ENCODE measurements at places on chromosomes 7 and 10.

DNA sequence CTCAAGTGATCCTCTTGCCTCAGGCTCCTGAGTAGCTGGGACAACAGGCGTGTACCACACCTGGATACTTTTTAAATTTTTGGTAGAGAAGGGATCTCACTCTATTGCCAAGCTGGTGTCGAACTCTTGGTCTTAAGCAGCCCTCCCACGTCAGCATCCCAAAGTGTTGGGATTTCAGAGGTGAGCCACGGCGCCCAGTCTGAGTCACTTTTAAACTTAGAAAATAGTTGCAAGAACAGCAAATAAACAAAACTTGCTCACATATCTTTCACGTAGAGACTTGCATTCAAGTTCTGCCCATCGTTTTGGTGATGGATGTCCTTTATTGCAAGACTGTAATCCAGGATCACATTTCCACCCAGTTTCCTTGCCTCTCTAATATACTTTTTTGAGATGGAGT is 16.6 kb downstream of the GTF2I start:
- no peak for DNase-seq

GRCh38 chr7:150326657-150327268 is 3.4 kb upstream of the ACTR3C start:
- no peak for DNase-seq

- no peak for DNase-seq
Observed at GRCh38 chr10:88226071-88226659, 357.0 kb downstream of the RNLS start.

GRCh38 chr10:121064491-121064890 is 213.3 kb downstream of the WDR11 start:
- no peak for DNase-seq

GRCh38 chr10:33715303-33715975 is 381.0 kb upstream of the NRP1 start:
- DNase-seq, result no peak

DNA sequence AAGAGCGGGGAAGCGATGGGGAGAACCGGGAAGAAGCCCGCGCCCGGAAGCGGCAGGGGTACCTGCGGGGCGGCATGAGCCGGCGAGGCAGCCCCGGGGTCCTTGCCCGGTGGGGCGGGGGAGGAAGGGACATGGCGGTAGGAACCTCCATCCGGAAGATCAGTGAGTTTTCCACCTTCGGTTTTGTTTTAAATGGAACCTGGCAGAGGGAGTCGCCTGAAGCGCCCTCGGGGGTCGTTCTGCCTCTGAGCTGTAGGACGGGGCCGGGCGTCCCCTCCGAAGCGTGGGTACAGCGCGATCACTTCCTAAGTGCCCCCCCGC is 471 bp downstream of the PFKP start:
- DNase-seq, result peak; percentile 38

DNA sequence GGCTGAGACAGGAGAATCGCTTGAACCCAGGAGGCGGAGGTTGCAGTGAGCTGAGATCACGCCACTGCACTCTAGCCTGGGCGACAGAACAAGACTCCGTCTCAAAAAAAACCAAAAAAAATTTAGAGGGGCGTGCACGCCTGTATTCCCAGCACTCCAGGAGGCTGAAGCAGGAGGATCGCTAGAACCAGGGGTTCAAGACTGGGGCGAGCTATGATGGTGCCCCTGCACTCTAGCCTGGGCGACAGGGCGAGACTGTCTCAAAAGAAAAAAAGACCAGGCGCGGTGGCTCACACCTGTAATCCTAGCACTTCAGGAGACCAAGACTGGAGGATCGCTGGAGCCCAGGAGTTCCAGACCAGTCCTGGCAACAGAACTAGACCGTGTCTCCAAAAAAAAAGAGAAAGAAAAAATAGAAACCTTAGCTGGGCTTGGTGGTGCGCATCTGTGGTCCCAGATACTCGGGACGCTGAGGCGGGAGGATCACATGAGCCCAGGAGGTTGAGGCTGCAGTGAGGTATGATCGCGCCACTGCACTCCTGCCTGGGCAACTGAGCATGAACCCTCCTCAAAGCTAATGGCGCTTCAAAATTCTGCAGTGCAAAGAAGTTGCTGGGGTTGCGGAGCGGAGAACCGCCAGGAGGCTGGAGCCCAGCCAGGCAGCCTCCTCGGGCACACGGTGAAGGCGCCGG is 382 bp upstream of the MBLAC1 start:
- DNase-seq, result no peak

- DNase-seq, result peak; percentile 42
Observed at GRCh38 chr7:107167483-107168232, 1.1 kb upstream of the HBP1 start.

GRCh38 chr10:114282526-114282925 is 43.5 kb downstream of the VWA2 start:
- DNase-seq, result no peak

- DNase-seq, result peak; percentile 63
Observed at GRCh38 chr7:128940494-128941322, 3.0 kb downstream of the IRF5 start.

GRCh38 chr7:100573691-100574361 is at the start of gene SAP25:
Gene SAP25 (minus strand): TSS chr7:100573900. CDS start chr7:100573742, 158 bp downstream.
- DNase-seq, result peak; percentile 70

- DNase-seq, result no peak
Observed at GRCh38 chr10:15118615-15119014, 21.5 kb downstream of the RPP38 start.

- peak; percentile 32 for DNase-seq
Observed at GRCh38 chr7:100890653-100891567, 1.4 kb upstream of the UFSP1 start.

DNA sequence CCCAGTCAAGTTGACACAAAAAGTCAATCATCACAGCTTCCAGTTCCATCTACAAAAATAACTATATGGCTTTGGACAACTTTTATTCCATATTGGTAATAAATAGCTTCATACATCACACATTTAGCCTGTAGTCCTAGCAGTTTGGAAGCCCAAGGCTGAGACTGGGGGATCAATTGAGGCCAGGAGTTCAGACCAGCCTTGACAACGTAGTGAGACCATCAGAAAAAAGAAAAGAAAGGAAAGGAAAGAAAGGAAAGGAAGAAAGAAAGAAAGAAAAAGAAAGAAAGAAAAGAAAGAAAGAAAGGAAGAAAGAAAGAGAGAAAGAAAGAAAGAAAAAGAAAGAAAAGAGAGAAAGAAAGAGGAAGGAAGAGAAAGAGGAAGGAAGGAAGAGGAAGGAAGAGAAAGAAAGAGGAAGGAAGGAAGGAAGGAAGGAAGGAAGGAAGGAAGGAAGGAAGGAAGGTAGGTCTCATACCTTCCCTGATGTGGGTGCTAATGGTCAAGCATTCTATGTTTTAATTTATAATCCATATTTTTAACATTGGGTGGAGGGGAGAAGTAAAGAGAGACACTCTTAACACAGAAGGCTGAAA is 37.8 kb downstream of the CAV1 start:
- no peak for DNase-seq

GRCh38 chr10:50381642-50382041 is 130.3 kb upstream of the ASAH2 start:
- no peak for DNase-seq

- DNase-seq, result no peak
Observed at GRCh38 chr10:32988604-32989003, 30.6 kb upstream of the ITGB1 start.

GRCh38 chr7:150332852-150333635 is 8.4 kb downstream of the RARRES2 start:
- no peak for DNase-seq

DNA sequence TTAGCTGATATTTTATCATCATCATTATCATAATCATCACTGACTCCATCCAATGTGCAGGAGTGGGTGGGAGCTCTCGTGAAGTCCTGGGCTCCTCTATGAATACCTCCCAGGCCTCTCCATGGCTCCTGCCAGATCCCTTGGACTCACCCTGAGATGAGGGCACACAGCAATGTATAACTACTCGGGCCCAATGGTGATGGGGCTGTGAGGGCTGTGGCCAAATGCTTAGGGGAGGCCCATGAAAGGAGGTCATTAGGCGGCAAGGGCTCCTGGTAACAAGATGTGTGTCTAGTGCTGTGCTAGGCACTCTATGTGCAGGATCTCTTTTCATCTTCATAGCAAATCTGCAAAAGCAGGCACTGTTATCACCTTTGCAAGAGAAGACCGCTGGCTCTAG is 270.9 kb downstream of the GLRX3 start:
- DNase-seq, result no peak

GRCh38 chr10:113524120-113524519 is 28.7 kb upstream of the HABP2 start:
- peak; percentile 64 for DNase-seq

DNA sequence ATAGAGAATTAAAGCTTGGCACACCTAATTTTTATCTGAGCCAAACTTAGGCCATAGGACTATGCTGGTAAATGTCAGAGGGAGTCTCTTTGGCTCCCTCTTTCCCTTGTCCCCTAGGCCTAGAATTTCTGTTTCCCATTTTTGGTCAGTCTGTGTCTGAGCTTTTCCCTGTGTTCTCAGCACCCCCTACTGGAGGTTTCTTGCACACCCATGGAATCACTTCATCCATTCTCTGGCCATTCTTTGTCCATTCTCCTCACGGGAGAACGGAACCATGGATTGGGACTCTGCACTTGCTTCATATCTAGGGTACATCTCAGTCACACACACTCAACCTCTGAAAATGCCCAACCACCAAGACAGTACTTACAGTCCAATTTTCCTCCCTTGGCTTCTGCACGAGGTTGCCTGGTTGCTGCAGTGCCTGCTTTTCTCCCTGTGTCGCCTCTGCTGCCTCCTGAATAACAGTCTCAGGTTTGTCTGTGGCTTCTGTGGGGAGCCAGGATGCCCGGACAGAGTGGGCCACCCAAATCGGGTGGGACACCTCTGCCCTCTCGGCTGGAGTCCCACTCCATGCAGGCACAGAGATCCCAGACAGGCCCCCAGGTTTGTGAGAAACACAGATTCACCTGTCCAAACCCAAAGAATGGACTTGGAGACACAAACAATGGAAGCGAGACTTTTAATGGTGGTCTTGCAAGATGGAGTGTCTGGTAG is 35.1 kb upstream of the DNAH11 start:
- peak; percentile 48 for DNase-seq

GRCh38 chr7:70237256-70237655 is 639.0 kb downstream of the AUTS2 start:
- no peak for DNase-seq

- DNase-seq, result peak; percentile 24
Observed at GRCh38 chr7:143279186-143280098, 5.3 kb upstream of the TMEM139 start.

- DNase-seq, result no peak
Observed at GRCh38 chr7:83301416-83301815, 138.7 kb upstream of the PCLO start.

- DNase-seq, result no peak
Observed at GRCh38 chr10:22453948-22454591, 108.8 kb downstream of the SPAG6 start.

GRCh38 chr10:14673189-14673861 is 101.4 kb downstream of the FAM107B start:
- DNase-seq, result no peak
